ENCODE measurements at places on chromosomes 13 and 19.
A peak's percentile ranks its signal among the peaks of the same experiment; 100 is the strongest.

GRCh38 chr19:34618410-34618809 is 58.5 kb downstream of the SCGB2B2 start:
- DNase-seq, result no peak

DNA sequence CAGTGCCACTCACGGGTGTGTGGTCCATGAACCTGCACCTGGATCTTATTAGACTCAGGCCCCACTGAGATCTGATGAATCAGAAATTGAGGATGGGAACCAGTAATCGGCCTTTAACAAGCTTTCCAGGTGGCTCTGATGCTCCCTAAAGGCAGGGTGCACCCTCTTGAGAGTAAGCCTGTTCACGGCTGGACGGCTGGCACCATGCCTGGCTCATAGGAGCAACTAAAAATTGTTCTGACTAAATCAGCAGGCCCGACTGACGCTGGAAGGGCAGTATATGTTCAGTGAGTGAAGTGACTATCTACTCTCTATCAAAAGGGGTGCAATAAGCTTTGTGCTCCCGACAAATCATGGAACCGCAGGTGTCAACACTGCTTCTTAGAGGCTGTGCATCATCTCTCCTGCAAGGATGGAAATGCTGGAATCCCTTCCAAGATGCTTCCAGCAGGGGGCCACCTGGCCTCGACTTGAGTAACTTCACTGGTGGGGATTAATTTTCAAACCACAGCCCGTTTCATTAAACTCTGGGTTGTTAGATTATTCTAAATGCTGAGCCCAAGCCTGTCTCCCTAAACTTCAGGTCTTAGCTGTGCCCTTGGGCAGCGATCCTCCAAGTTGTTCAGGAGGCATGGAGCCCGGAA is 28.4 kb downstream of the TMTC4 start:
- DNase-seq, result peak; percentile 76

GRCh38 chr19:2242092-2242537 is 5.5 kb downstream of the SF3A2 start:
- DNase-seq, result no peak

GRCh38 chr19:35457173-35457572 is 9.1 kb downstream of the FFAR2 start:
- no peak for DNase-seq

DNA sequence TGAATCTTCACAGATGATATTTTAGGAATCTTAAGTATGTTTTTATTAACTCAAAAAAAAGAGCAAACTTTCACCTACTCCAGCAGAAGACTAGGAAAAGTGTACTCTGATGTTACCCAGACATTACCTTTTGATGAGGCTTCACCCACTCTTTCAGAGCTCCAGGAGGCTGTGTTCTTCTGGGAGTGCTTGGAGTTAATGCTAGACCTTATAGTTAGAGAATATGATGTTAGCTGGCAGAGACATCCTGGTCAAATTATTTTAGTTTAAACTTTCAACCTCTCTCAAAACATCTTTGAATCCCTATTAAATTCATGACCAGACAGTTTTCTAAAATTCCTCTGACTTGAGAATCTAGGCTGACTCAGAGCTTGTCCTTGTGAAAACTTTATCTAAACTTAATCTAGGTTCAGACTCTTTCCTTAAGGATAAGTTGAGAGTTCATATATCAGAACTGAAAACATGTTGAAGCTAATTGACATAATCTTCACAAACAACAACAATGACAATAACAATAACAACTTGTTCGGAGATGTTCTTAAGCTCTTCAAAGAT is 82.8 kb downstream of the ITGBL1 start:
- DNase-seq, result no peak

GRCh38 chr13:66689037-66689619 is 541.0 kb downstream of the PCDH9 start:
- DNase-seq, result no peak

DNA sequence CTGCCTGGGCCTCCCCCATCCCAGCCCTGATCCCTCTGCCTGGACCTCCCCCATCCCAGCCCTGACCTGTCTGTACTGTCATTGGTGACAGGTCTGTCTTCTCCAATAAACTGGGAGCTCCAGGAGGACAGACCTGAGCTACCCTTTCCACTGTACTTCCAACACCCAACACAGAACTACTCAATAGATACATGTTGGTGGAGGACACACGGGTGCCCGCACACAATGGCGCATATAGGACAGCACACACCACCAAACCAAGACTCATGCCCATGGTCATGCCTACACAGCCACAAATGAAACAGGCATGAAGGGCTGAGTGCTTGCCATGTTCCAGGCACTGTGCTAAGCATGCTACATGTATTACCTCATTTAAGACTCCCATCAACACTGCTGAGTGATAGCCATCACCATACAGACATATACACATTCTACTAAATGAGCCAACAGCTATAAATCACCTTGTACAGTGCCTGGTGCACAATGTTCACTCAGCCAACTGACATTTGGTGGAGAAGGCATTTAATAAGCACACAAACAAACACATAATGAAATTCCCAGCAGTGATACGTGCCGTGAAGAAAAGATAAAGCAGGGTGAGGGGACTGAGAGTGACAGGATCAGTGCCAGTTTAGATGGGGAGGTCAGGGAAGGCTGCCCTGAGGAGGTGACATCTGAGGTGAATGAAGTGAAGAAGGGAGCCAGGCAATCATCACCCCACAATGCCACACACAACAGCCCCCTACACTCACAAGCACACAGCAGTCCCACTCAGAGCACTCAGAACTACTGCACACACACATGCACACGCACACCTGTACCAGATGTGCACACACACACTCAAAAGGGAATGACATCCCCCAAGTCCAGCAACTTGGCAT is 857 bp downstream of the POU2F2 start:
- DNase-seq, result no peak

DNA sequence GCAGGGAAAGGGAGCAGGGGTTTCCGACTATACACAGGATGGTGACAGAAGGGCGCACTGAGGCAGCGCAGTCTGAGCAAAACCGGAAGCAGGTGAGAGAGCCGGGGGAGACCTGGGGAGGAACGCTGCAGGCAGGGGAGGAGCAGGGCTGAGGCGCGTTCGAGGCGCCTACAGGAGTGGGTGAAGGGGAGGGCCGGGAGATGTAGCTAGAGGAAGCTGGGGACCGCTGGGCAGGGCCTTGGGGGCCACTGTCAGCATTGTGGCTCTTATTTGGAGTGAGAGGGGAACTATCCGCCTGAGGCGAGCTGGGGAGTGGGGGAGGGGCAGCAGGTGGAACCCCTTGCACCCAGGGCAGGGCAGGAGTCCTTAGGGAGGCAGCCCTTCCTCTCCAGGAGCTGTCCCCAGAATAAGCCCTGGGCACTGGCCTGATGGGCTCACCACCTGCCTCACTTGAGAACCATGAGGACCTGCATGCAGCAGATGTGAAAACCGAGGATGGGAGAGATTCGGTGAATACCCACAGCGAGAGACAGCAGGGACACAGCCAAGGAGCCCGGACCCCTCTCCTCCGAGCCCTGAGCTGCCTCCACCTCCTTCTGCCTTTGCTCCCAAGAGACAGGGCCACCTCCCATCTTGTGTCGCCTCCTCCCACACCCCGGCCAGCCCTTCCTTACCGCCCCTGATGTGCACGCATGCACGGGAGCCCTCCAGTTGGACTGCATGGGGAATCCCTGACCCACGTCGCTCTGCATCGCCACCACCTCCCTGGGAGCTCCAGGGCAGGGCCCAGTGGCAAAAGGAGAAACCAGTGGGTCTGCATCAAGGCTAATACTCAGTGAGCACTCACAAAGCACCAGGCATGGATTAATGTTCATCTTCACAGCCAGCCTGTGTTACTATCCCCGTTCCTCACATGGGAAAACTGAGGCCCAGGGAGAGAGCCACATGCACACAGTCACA is 10.3 kb downstream of the AKT2 start:
- DNase-seq, result no peak

DNA sequence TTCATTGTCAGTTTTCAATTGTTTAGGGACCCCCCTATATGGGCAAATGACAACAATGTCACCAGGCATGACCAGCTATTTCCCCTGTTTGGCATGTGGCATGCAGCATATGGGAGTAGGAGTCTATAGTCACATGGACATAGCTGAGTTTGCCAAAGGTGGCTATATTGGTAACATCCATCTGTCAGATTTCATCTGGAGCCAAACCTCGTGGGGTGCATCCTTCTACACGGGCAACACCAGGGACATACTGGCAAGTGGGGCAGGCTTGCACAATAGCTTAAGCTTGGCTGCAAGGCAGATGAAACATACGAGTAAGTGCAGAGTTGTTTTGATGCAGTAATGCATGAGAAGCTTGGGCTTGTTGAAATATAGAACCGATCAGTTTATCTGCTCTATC is 24.5 kb upstream of the ZNF816 start:
- no peak for DNase-seq
